ENCODE measurements at places on chromosomes 16 and 17. TPM values are rescaled to one million over a fixed set of nuclear protein-coding genes. Genes with fewer than 3 reads are reported as not detected.
A peak's percentile ranks its signal among the peaks of the same experiment; 100 is the strongest.

DNA sequence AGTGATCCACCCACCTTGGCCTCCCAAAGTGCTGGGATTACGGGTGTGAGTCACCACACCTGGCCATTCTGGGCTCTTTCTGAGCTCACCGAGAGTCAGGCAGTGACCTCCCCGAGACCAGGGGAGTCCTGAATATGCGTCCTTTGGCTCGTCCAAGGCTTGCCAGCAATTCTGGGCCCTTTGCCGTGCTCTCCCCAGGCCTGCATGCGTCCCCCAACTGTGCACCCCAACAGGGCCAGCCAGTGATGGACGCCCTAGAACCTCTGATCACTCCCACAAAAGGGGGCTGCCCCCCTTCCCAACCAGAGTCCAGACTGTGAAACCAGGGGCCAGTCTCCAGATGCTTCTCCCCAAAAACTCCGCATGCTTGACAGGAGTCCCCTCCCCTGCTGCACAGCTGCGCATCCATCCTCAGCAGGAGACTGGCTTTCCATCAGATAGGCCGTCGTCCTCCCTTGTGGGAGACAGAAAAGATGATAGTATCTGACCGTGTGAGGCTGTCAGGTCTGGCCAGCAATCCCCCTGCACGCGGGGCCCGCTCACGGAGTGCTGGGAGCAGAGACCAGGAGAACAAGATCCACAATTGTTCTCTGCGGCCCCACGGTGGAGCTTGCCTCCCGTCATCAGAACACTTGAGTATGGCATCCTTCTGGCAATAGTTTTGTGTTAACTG, 15.5 kb downstream of the HS3ST6 start:
- DNase-seq: no peak

DNA sequence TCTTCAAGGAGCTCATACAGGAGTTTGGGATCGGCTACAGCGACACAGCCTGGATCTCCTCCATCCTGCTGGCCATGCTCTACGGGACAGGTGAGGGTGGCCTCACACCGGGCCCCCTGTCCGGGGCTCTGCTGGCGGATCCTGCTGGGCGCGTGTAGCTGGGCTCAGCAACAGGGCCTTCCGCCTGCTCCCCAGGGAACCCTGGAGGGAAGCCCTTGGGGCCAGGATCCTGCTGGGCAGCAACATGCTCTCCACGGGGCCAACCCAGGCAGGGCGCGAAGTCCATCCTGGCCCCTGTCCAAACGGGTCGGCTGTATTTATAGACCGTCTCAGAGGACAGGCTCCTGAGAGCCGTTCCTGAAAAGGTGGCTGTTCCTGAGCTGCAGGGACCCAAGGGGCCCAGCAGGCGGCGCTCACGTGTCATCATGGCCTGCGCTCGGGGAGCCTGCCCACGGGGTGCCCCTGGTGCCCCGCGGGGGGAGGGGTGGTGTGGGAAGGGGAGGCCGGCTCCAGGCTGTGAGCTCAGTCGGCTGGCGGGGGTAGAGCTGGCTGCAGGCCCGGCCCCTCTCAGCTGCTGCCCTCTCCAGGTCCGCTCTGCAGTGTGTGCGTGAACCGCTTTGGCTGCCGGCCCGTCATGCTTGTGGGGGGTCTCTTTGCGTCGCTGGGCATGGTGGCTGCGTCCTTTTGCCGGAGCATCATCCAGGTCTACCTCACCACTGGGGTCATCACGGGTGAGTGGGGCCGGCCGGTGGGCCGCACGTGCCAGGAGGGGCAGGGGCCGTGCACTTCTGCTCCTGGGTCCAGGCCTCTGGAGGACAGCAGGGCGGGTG, 7.5 kb downstream of the SLC16A3 start:
- DNase-seq: peak; percentile 67

DNA sequence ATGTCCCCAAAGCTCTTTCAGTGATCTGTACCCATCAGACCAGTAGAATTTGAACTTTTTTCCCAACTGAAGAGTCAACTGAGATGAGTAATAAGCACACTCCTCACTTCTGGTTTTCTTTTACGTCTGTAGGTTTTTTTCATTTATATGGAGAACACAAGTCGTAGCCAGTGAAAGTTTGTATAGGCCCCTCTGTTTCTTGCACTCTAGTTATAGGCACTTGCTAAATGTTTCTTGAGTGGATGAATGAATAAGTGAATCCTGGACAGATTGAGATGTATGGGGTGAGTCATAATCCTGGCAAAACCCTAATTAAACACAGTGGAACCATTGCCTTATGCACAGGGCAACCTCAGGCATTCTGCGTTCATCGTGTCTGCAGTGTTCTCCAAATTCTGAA, 193.7 kb upstream of the TBX2 start:
- DNase-seq: no peak

DNA sequence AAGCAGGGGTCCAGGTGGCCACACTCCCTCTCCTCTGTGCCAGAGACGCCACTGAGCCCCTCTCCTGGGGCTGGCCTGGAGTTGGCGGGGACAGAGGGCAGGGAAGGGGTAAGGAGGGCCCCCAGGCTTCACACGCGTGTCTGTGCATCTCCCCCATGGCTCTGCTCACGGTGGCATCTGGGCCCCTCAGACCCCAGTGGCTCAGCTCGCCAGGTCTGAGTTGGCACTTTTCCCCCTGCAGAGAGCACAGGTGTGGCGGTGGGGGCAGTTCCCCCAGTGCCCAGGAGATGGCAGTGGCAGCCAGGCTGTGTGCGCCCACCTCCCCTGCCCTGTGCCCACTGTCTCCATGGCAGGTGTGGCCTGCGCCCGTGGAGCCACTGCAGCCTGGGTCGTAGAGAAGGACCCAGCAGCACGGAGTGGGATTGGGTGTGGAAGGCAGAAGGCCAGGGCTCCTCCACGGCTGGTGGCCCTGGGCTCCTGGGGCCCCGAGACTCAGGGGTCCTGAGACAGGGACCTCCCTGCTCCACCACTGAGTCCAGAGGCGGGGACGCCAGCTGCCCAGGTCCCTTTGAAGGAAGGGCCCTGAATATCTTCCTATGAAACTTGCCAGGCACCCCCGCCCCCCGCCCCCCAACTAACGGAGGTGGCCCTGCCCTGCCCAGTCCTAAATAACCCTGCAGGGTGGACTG, 4.3 kb upstream of the APRT start:
- no peak for DNase-seq

- no peak for DNase-seq
These were observed 46.6 kb upstream of the LCMT1 start for GRCh38 chr16:25064937-25065336.

DNA sequence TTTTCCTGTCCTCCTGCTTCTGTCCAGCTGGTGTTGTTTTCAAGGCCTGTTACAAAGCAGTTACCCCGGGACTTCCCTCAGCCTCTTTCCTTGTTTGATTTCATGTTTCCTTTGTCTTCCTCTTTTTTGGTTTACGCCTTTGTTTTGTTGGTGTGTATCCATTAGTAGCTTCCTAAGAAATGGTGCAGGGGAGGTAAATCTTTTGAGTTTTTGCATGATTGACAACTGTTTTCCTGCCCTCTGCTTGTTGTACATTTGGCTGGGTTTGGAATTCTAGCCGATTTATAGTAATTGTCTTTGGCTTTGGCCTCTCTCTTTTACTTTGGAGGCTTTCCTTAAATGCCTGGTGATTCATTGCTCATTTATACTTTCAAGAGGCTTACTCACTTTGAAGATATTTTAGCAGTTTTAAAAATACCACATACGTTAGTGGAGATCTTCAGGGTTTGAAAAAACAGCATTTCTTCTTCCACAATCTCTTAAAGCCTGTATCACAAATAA, 32.8 kb downstream of the DNAH2 start:
- no peak for DNase-seq

GRCh38 chr17:41521574-41522261, 3.0 kb upstream of the KRT15 start:
- DNase-seq: no peak

- no peak for DNase-seq
These were observed 13.4 kb downstream of the PGS1 start for GRCh38 chr17:78391843-78392242.

DNA sequence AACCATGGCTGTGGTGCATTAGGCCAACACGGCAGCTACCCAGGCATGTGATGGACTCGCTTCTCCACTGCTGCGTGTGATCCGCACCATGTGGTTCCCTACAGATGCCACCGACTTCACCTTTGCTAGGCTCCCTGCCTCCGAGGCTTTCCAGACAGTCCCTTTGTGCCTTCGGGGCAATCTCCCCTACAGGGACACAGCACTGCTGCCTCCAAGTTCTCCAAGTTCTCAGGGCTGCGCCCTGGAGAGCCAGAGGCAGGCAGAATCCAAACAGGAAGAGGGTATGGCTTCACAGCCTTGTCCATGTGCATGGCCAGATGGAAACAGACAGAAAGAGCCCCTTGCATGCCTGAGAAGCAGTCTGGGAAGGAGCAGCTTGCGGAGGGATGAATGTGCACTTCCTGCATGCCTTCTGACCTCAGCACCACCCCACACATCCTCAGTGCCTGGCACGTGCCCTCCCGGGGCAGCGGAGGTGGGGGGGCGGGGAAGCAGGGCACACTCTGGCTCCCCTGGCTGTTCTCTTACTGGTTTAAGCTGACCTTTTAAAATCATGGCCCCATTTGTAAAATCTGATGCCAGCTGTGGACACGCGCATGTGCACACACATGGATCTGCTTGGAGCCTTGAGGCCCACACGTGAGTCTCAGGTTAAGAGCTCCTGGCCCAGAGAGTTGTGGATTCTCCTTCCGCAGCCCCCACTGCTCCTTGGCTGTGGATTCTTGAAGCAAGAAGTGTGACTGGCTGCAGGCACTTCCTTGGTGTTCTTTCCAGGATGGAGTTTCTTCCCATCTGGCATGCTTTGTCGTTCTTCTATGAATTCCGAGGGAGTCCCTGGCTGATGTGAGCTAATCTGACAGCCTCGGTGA, 55.3 kb upstream of the MTSS2 start:
- no peak for DNase-seq

DNA sequence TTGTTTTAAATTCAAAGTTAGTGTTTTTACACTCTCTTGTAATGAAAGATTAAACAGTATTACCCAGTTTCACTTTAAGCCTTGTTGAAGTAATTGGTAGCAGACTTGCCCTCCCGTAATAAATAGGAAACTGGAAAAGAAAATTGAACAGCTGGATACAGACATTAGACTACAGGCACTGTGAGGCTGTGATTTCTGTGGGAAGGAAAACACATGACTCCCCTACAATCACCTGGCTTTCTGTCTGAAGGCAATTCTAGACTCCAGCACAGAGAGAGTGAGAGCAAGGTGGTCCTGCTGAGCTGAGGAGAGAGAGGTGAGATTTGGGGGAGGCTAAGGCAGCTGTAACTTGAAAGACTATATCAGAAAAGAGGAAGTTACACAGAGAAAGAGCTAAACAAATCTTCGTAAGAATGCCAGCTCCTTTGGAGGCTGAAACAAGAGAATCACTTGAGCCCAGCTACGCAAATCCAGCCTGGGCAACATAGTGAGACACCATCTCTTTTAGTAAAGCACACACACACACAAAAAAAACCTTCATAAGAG, 57.8 kb upstream of the CDYL2 start:
- DNase-seq: no peak

- no peak for DNase-seq
These were observed 100.2 kb upstream of the FOXF1 start for GRCh38 chr16:86410081-86410480.

DNA sequence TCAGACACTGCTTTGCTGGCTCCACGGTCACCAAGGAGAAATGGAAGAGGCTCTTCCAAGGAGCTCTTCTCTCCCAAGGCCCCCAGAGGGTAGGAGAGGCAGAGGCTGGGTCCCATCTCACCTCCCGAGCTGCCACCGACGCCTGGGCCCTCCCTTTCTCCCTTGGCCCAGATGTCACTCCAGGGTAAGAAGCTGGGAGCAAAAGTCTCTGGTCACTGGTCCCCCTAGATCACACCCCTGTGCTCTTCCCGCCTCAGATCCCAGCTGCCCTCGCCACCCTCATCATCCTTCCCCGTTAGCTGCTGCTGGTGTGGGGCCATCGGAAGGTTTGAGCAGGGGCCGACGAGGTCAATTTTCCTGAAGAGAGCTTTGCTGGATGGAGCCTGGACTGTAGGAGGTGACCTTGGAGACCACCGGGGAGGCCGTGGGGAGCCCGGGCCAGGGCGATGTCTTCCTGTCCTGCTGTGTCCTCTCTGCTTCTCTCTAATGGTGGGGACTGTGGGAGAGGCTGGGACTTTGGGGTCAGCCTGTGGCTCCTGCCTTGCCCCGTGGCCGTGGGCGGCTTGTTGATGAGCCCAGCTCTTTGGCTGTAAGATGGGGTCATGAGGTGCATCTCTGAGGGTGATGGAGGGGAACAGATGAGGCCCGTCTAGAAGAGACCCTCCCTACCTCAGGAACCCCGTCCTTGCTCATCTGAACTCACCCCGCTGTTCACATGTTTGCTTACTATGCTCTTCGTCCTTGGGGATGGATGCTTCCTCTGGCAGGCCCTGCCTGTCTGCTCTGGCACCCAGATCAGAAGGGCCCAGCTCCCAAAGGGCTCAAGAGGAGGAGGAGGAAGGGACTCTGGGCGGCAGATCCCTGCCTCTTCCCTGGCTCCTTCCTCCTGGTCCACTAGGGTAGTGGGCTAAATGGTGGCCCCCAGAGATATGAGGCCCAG, 11.4 kb upstream of the RHBDF2 start:
- DNase-seq: no peak

GRCh38 chr16:47664653-47665325, 203.7 kb downstream of the PHKB start:
- no peak for DNase-seq

The CPHXL2 gene
- not detected for total RNA-seq

The ARHGAP44 gene
- 7.2 TPM for total RNA-seq

The FA2H gene
- not detected for total RNA-seq

Measured in left ventricle myocardium inferior (tissue), 1 donor.